NCI-H1092 treated with DMSO at 0.1 percent for 48 hours (cell line): ENCODE measurements at places on chromosomes 7 and 10.

GRCh38 chr10:33001908-33002492, 44.0 kb upstream of the ITGB1 start:
- no peak for DNase-seq

DNA sequence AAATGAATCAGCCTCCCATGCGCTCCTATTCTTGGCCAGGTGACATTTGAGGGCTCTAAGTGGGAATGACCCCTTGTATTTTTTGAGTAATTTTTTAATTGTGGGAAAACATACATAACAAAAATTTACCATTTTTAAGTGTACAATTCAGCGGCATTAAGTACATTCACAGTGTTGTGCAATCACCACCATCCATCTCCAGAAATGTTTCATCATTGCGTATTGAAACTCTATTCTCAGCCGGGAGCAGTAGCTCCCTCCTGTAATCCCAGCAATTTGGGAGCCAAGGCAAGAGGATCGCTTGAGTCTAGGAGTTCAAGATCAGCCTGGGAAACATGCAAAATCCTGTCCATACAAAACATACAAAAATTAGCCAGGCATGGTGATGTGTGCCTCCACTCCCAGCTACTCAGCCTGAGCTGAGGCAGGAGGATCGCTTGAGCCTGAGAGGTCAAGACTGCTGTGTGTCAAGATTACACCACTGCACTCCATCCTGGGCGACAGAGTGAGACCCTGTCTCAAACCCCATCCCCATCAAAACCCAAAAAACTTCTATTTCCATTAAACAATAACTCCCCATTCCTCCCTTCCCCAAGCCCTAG, 2.5 kb downstream of the ANTXRL start:
- no peak for DNase-seq

GRCh38 chr10:89332123-89332633, 4.4 kb downstream of the IFIT3 start:
- no peak for DNase-seq

DNA sequence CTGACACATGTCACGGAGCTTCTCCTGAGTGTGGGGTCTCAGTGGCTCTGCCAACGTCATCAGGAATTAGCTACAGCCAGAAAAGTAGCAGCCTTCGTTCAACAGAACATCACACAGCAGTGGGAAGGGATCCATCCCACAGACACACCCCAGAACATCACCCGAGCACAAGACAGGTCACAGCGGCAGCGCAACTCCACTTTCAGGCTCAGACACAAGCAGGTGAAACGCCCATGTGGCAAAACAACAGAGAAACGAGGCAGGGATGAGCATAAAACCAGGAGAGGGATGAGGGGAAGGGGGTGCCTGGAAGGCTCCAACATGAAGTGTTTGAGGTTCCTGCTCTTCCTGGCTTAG, 44.8 kb downstream of the CAMK2B start:
- no peak for DNase-seq

GRCh38 chr10:132618158-132618919, 80.8 kb downstream of the INPP5A start:
- DNase-seq = no peak
